Peyer's patch (tissue), 4 donors: ENCODE measurements at places on chromosomes 2 and 18. TPM values are rescaled to one million over a fixed set of nuclear protein-coding genes. Genes with fewer than 3 reads are reported as not detected.

RAD51AP2 gene
- not detected for total RNA-seq

SERPINB7 gene
- total RNA-seq = not detected

NTSR2 gene
- not detected for total RNA-seq

CCDC178 gene
- total RNA-seq = not detected

CELF4 gene
- total RNA-seq = 4.8 TPM

- no peak for DNase-seq
Measured at GRCh38 chr18:26854292-26854881, 11.1 kb downstream of the AQP4 start.

DNA sequence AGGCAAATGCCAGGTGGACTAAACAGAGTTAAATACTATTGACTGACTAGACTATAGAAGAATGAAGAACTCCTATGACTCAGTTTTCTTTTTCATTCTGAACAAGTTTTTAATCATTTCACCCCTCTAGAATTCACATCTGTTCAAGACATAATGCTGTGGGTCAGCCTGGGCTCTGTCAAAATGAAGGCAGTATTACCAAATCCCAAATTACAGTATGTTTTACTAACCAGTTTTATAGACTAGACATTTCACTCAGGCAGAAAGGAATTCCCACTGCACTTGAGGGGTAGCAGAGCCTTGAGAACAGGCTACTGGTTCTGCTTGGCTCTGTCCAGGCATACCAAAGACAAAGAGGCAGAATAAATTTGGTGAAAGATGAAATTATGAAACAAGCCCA is 511.7 kb downstream of the EPHA4 start:
- no peak for DNase-seq

DNA sequence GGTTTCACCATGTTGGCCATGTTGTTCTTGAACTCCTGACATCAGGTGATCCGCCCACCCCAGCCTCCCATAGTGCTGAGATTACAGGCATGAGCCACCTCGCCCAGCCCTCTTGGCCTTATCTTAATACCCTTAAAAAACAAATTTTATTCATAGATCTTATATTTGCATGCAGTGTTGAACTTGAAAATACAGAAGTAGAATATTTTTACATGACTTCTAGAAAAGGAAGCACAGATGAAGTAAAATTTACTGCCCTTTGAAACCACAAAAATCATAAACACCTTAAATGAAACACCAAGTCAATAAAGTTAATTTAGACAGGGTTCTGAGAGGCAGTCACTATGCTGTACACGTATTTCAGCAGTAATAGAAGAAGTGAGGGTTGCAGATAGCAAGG is 145.7 kb downstream of the CERS6 start:
- DNase-seq = no peak

GRCh38 chr18:320155-320554 is 52.3 kb upstream of the THOC1 start:
- no peak for DNase-seq

DNA sequence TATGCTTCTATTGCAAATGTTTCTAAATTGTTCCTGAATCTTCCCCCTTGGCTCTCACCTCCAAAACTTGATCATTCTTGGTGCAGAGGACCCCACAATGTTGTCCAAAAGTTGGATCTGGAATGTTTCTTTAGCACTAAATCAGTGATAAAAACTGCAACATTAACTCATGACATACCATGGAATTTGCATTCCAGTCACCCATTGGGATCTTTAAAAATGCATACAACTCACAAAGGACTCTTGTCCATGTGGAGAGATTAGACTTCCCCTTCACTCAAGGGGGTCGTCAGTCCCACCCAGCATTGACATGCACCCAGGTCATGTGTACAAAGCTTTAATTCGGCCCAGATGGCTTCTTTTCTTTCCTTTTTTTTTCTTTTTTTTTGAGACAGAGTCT is 169.3 kb downstream of the SETBP1 start:
- no peak for DNase-seq

DNA sequence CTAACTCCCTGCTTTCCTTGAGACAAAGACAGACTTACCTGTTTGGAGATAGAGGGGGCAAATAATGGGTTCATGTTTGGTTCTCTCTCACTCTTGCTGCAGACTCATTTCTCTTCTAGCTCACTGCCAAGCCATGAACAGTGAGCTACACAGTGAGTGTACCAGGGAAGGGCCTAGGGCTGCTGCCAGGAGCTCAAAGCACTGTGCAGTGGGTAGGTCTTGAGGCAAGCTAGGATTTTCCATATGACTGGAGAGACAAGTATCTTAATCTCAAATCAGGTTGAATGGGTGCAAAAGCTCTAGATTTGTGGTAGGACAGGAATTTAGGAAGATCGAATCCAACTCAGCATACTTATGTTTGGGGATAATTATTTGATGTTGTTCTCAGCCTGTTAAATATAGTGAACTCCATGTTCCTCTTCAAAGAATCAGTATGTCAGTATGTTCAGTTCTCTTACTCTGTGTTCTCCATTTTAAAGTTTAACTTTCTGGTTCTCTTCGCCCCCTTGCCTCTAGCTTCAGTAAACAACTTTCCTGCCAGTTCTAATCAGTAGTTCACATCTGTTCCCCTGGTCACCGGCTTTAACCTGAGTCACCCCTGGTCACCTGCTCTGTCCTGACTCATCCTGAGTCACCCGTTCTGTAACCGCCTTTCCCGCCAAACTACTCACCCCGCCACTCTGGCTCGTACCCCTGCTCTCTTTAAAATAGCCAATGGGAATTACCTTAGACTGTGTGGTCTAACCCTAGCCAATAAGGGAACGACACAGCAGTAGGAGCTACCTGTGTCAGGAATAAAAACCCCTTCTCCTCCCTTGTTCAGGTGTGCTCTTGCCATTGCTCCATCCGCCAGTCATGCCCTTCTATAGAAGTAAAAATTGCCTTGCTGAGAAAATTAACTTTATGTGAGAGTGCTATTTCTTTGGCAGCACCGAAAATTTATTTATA is 21.9 kb downstream of the SLC25A52 start:
- DNase-seq = no peak

GRCh38 chr2:182316950-182317349 is 109.9 kb downstream of the PDE1A start:
- no peak for DNase-seq

DNA sequence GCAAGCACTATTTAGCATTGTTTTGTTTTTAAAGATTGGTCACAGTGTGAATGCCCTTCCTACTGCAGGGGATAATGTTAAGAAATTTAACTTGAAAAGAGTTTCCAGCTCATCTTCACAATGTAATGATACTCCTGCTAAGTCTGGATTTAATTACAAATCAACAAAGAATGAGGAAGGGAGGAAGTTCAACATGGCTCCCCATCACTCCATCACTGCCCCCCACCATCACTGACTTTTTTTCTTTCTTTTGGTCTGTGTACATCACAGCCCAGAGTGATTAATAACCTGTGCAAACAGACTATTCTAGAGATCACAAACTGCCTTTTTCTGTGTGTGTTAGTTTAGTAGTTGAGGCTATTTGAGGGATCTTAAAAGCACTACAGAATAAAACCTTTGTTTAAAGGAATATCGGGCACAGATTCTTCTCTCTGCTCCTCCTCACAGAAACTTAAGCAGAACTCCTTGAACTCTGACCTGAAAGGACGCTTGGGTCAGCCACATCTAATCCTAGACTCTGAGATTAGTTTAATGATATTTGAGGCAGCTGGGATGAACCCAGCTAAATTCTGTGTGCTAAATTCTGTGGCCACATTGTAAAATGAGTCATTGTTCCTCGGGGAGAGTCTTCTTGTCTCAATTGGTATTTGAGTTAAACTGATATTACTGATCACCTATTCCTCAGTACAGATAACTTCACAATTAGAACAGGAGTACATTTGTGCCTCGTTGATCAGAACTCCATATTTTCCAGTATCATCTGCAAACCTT is 47.8 kb downstream of the SATB2 start:
- DNase-seq = no peak

- DNase-seq = no peak
Measured at GRCh38 chr2:152962446-152962845, 244.0 kb downstream of the ARL6IP6 start.
